ENCODE measurements at places on chromosomes 5 and 9.

DNA sequence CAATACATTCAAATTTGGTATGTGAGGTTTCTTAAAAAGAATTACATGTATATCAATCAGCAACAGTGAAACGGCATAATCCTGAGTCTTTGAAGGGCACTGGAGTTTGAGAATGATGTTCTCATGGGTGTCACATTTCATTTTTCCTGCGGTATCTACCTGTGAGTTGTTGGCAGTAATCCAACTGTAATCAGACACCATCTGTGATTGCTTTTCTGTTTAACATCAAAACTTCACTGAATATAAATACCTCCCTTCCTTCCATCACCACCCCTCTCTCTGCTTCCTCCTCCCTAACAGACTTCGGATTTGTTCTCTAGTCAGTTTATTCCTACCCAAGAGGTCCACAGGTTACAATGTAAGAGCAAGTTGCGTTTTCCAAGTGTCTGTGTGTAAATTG, 275.2 kb upstream of the PCSK5 start:
- no peak for DNase-seq

DNA sequence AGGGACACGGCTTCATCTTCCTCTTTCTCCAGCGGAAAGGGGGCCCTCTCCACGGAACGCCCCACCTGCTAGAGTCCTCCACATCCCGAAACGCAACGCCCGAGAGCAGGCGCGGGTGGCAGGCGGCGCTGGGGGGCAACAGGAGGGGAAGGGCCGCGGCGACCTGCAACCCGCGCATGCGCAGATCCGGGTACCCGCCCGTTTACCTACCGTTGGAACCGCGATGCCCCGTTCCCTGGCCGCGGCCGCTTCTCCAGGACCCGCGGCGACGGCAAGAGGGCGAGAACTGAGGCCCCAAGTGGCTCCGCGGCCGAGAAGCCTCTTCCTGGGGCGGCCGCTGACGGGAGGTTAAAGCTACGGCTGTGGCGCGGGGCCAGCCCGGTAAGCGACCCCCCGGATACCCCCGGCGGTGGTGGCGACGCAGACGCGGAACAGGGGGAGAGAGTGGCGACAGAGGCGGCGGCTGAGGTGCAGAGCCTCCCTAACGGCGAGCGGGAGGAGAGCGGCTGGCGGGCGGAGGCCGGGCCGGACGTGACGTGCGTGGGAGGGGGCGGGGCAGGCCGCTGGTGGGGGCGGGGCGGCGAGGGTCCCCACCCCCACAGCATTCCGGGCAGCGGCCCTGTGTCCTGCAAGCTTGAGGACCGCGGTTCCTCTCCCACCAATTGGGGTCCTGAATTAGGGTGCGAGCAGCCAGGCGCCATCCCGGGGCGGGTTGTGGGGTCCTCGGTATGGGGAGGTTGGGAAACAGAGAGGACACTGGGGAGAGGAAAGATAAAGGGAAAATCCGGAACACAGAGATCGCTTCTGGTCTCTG, at the start of gene FAM13B:
TSS of gene FAM13B (minus strand) at position 508 of the 814 bp plus-strand sequence. CDS start 13,968 bp downstream, outside the sequence.
- peak; percentile 56 for DNase-seq

GRCh38 chr5:173055983-173056782, at the start of gene CREBRF:
Gene CREBRF (plus strand): TSS chr5:173056352. CDS start chr5:173080776, 24,424 bp downstream.
- DNase-seq = peak; percentile 96

DNA sequence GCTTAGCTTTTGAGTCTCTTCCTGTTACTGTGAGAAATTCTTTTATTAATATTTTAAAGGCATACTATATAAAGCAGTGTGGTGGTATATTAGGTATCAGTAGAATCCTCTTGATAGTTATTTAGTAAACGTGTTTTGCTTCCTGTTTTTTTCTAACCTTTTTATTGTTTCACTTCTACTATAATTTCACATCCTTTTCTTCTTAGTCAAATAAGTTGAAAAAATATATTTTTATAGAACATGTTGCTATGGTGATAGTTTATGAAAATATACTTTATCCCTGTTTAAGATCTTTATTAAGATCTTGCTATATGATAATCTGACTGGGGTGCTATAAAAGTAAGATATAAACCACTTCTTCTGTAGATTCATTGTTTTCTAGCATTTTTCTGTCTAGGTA, 2.1 kb downstream of the POLK start:
- DNase-seq = no peak

- DNase-seq = no peak
These were observed 27.8 kb upstream of the CEP120 start for GRCh38 chr5:123451047-123451446.

All from activated CD4-positive, CD25-positive, alpha-beta regulatory T cell treated with anti-CD3 and anti-CD28 coated beads, Interleukin-2, amount 50 U/mL, for 16 hours (primary cell).